Fibroblast of upper back skin (primary cell): ENCODE measurements at places on chromosomes 5 and 9.
A peak's percentile ranks its signal among the peaks of the same experiment; 100 is the strongest.

- DNase-seq, result no peak
Measured at GRCh38 chr5:174058433-174059122, 13.1 kb downstream of the NSG2 start.

GRCh38 chr9:27451207-27451797, 72.8 kb upstream of the IFNK start:
- no peak for DNase-seq

DNA sequence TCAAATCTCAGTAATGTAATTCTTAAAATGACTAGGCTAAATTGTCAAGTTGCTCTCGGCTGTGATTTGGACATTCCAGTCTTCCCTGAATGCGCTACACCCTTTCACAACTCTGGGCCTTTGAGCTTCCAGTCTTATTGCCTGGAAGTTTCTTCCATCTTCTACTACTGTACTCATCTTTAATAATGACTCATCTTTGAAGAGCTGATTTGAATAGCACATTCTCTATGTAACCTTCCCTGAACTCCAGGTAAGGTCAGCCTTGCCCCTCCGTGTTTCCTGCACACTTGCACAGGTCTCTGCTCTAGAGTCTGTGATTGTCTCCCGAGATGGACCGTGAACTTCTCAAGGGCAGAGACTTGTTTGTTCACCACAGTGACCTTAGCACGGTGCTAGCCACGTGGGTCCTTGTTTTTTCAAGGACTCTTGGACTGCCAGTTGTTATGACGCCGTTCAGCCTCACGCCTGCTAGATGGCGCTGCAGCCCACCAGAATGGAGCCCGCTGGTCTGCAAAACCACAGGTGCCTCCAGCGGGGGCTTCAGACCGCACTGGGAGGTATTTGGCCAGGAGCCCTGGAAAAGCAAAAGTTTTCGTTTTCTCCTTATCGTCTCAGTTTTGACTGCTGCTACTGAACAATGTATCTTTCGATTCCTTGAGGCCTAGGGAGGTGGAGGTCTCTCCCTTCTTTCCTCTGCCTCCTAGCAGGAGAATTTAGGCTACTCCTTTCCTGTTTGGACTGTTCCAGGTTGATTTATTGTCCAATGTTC, 44.4 kb downstream of the SEC61B start:
- peak; percentile 77 for DNase-seq

GRCh38 chr5:128646176-128646575, 108.1 kb upstream of the FBN2 start:
- peak; percentile 47 for DNase-seq

DNA sequence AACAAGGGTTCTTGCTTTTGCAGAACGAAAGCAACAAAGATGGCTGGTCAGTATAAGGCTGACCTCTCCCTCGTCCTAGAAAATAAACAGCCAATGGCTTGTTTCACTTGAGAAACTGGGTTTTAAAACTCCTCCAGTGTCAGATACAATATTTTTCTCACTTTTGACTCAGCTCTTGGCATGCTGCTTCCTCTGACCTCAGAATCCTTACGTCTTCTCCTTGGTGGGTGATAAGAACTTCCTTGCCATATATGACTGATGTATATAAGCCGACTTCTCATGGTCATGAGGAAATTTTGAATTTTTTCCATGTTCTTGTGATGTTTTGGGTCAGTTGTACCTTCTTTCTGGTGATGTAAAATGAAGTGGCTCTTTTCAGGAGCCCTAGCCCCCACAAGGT, 3.8 kb downstream of the ZNF618 start:
- DNase-seq, result peak; percentile 68

DNA sequence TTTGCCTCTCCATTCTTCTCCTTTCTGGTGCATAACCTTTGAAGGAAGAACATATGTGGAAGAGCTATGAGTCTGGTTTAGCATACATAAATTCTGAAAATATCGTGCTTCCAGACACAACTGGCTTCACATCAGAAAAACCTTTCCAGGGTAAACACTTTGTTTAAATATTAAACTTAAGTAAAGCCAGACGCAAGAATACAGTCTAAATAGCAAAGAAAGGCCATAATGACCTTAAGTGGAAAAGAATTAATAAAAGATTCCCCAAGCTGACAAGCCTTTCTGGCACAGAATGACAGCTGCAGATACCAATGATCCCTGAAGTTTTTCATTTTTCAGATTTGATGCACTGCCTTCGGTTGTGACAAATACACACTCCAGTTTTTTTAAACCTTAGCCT, 13.5 kb upstream of the TSSK1B start:
- DNase-seq, result no peak

DNA sequence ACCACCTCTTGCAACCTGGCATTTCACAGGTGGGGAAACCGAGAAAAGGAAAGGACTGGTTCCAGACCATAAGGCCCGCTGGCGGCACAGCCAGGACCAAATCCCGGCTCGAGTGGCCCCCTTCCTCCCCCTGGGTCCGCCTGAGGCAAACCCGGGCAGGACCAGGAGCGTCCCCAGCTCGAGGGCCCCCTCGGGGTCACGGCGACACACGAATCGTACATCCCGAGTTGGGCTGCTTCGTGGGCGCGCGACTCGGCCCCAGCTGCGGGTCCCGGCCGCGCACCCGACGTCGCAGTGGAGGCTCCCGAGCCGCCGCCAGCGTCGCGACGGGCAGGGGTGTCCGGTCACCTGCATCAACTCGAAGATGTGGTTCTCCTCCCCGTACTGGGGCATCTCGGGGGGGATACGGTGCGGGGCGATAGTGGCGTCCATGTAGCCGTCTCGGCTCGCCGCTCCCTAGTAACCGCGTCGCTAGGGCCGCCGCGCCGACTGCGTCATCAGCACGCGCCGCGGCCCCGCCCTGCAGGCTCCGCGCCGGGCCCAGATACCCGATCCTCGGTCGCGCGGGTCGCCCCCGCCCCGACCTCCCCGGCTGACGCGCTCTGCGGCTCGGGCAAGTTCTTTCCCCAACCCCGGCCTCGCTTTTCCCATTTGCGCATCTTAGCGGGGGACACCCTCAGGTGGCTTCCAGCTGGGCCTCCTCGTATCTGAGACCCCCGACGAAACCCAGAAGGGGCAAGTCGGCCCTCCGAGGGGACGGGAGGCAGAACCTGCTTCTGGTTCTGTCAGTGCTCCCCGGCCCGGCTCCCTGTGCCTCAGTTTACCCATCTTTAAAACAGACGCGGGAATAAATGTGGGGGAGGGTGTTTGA, at the start of gene AK8:
Gene AK8, minus strand, starts transcription at position 461 of the 871 bp plus-strand sequence. Its CDS starts 29 bp downstream, at position 432.
- DNase-seq, result peak; percentile 61

DNA sequence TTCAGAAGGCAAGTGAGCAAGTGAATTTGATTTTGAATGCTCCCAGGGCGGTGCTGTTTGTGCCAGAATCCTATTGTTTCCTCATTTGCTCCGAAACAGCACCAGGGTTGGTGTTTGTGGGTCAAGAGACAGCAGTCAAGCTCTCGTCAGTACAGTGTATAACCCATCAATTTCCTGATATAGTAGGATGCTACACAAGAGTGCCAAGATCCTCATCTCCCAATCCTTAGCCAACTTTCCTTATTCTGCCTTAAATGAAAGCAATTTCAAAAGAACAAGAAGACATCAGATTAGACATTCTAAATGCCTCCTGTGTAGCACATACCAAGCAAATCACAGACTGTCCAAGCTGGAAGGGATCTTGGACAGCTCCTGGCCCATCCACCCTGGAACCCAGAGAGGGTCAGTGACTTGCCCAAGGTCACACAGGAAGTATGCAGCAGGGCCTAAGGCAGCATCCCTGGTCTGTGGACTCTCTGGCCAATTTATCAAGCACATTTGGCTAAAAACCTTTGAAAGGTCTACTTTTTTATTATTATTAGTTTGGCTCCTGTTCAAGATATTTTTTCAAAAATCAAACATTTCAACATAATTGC, 4.5 kb downstream of the WHRN start:
- DNase-seq, result no peak

DNA sequence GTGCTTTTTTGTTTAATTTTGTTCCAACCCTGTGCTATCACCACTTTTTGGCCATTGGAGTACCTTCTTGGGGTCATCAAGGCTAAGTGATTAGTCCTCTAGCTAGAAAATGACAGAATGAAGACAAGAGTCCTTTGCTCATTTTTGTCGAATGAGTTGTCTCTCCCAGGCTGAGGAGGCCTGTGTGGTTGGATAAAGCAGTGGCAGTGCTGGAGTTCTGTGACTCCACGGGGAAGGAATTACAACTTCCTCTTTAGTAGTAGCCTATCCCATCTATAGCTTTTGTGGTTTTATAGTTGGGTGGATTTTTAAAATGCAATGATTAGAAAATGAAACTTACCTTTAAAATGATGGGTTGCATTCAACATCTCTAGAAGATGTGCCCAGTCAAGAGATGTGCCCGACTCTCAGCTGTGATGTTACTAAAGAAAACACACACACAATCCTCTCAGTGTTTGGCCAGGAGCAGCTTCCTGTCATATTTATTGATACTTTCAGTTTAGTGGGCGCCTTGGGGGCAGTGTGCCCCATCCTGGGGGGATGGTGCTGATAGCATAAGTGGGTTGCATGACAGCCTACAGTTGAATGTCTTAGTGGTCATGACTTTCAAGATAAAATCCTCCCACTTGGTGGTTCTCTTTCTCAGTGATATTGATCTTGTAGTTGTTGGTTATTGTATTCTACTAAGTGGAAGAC, 11.9 kb downstream of the OTULINL start:
- DNase-seq, result peak; percentile 54
